SK-N-SH (cell line): ENCODE measurements at places on chromosomes 2 and 18. TPM values are rescaled to one million over a fixed set of nuclear protein-coding genes. Genes with fewer than 3 reads are reported as not detected.

DNA sequence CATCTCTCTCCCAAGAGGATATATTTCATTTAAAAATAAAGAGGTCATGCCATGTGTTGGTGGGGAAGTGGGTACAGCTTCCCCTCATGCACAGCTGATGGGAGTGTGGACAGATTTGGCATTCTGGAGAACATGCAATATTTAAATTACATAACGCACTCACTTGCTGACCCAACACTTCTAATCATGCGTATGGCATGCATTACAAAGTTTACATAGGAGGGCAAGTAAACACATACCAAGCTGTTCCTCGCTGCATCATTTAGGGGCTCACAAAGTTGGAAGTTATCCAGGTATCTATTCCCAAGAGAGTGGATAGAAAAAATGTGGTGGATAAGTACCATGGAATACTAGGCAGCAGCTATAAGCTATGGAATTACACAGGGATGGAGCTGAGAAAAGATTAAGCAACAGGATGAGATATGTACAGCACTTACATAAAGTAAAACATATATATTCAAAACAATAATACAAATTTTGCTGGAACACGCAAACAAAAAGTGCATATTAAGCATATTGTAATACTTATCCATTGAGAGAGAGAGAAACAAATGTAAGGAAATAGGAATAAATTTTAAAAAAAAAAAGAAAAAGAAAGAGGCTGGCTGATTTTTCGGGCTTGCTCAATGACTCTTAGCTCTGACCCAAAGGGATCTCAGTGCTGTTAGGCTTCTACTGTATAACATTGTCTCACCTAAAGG, 11.0 kb downstream of the CYP1B1 start:
- DNase-seq = no peak

DNA sequence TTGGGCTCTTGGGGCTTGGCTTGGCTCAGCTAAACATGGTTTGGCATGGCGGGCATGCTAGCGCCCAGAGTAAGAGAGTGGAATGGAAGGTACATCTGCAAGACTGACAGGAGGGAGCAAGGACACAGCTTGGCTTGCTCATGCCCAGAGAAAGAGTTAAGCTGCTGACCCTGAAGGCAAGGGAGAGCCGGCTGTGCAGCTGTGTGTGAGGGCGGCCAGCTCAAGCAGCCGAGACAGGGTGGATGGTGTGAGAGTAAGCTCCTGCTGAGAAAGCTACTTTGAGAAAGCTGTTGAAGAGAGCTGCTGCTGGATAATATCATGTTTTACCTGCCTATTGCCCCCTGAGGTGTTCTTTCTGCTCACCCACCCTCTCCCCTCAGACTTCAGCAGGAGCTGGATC, 135.6 kb downstream of the CCBE1 start:
- DNase-seq = no peak

GRCh38 chr2:160380000-160380570, 113.5 kb downstream of the RBMS1 start:
- no peak for DNase-seq

- DNase-seq = no peak
These were observed 227.5 kb upstream of the APCDD1 start for GRCh38 chr18:10226971-10227370.

DNA sequence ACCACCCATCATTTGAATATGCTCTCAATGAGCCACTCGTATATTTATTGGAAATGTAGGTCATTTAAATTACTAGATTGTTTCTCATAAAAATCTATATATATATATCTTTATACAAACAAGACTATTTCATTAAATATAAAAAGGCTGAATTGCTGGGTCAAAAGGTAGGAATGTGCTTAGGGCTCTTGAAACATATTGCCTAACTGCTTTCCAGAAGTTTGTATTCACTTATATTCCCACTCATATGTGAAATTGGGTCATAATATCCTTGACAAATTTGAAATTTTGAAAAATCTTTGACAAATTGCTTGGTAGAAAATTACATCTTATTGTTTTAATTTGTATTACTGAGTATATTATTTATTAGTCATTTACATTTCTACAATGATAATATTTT, 999.8 kb upstream of the CDH2 start:
- DNase-seq = no peak

DNA sequence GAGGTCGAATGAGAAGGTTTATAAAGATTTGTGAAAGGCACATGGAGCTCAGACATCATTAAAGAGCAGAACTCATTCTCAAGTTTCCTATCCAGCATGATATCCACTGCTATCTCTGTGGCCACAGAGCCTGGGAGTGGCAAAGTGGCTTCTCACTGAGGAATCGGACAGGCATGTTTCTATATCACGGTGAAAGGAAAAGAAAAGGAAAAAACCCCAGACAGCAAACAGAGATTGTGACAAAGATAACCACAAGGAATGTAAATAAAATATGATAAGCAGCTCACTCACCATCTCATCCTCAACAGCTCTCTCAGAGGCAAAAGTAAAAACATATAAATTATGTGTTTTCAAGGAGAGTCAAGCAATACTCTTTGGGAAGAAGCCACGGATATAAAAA, 2.5 kb downstream of the PID1 start:
- no peak for DNase-seq

DNA sequence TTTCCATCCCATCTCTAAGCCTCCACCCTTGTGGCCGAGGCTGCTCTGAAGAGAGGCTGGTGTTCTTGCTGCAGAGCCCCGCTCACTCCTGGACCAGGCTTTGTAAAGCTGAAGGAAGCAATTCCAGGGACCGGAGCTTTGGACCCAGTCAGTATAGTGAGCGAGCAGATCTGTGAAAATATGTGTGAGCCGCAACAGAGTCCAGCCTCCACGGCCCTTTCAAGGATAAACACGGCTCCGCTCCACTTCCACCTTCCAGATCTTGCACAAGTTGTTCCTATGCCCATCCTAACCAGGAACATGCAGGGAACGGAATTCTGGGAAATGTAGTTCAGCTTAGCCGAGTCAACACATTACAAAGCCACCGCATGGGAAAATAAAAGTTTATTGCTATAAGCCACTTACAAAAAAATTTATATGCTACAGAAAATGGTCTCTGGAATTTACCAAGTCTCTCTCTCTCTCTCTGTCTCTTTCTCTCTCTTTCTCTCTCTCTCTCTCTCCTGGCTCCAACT, 151.7 kb upstream of the ZNF521 start:
- DNase-seq = peak; percentile 59

DNA sequence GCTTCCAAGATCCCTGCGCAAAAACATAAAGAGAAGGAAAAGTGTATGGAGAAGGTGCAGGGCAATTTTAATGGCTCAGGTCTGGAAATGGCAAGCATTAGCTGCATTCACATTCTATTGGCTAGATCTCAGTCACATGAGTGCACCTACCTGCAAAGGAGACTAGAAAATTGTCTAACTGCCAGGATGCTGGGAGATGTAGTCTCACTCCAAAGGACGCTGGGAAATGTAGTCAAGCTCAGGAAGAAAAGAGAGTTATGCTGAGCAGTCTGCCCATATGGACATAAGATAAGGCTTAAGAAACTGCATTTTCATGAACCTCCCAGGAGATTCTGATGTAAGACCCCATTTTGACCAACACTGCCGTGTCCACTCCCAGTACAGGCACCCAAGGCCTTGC, 9.5 kb upstream of the KLHL29 start:
- DNase-seq = peak; percentile 55

DNA sequence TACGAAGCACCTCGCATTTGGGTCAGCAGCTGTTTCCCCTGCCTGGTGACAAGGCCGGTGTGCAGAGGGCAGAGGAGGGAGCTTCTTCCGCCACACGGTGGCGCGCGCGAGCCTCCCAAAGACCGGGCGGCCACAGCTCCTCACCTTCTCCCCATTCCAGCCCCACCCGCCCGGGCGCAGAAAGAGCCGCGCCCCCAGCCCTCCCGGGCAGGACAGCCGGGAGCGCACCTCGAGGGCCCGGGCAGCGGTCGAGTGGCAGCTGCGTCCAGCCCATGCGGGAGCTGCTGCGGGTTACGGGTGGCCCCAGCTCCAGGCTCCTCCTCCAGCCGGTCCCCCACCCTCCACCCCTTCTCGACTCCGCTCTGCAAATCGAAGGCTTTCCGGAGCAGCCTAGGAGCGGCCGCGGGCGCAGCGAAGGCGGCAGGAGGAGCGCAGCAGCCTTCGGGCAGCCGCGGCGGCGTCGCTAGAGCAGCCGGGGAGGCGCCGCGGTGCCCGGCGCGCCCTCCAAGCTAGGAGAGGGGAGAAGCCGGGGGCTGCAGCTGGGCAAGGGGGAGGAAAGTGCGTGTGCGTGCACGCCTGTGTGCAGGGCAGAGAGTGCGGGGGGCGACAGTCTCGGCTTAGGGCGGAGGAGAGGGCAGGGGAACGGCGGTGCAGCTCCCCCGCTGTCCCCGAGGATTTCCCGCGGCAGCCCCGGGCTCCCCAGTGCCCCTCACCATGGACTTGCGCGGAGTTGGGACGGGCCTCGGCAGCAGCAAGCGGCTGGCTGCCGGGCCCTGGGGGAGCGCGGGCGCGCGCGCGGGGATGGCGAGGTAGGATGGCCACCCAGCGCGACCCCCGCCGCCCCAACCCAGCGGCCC, at the start of gene CCDC85A:
TSS of gene CCDC85A (plus strand) at position 348 of the 857 bp plus-strand sequence. CDS start 635 bp downstream, outside the sequence.
- peak; percentile 87 for DNase-seq

DNA sequence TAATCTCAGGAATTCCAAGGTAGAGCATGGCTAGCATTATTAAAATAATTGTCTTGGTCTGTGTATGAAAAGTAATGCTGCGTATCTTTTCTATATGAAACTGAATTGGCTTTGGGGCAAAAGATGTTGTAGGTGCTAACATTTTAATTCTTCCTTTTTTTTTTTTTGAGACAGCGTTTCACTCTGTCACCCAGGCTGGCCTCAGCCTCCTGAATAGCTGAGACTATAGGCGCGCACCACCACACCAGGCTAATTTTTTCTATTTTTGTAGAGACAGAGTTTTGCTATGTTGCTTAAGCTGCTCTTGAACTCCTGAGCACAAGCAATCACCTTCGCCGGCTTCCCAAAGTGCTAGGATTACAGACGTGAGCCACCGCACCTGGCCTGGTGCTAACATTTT, 172.6 kb upstream of the STON1 start:
- DNase-seq = no peak

DNA sequence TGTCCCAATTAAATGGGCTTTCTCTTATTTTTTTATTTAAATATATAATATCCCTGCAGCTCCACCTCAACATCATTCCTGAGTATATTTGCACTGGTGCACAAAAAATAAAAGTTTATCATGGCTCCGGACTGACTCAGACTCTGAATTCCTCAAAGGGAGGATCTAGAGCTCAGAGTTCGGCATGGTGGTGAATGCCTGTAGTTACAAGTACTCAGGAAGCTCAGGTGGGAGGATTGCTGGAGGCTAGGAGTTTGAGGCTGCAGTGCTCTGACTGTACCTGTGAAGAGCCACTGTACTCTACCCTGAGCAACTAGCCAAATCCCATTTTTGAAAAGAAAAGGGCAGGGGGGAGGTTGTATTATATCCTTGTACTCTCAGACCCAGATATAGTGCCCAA, 52.8 kb upstream of the NRXN1 start:
- no peak for DNase-seq

- DNase-seq = no peak
These were observed 4.6 kb downstream of the MAP3K20 start for GRCh38 chr2:173079973-173080860.

LYG2 gene
- polyA plus RNA-seq = not detected in 2 replicates

XDH gene
- 0.33 and 0.50 TPM in 2 replicates for polyA plus RNA-seq

GAL3ST2 gene
- 0.10 and 0.15 TPM in 2 replicates for polyA plus RNA-seq

PUS10 gene
- polyA plus RNA-seq = 2.8 and 4.4 TPM in 2 replicates

LRRC30 gene
- not detected in 2 replicates for polyA plus RNA-seq

GPR155 gene
- 3.5 and 7.8 TPM in 2 replicates for polyA plus RNA-seq

CFAP53 gene
- polyA plus RNA-seq = 1.6 TPM in 2 replicates
